ENCODE measurements at places on chromosomes 11 and 22.

GRCh38 chr22:17970201-17970708, 54.1 kb downstream of the MICAL3 start:
- DNase-seq: no peak

DNA sequence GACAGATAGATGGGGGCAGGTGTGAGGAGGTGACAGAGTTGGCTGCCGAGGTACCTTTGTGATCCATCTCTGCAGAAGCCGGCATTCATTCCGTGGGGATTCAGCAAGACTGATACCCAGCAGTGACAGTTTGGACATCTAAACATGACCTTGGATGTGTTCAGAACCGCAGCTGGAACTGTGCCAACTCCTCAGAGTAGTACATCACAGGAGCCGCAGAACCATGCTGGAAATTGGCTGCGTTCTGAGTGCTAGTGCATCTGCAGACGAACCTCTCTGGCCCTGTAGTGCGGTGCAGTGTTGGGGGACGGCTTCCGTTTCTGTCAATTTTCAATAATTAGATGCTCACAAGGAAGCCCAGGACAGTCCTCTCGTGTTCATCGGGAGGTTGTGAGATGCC, 772.1 kb downstream of the NTM start:
- no peak for DNase-seq

DNA sequence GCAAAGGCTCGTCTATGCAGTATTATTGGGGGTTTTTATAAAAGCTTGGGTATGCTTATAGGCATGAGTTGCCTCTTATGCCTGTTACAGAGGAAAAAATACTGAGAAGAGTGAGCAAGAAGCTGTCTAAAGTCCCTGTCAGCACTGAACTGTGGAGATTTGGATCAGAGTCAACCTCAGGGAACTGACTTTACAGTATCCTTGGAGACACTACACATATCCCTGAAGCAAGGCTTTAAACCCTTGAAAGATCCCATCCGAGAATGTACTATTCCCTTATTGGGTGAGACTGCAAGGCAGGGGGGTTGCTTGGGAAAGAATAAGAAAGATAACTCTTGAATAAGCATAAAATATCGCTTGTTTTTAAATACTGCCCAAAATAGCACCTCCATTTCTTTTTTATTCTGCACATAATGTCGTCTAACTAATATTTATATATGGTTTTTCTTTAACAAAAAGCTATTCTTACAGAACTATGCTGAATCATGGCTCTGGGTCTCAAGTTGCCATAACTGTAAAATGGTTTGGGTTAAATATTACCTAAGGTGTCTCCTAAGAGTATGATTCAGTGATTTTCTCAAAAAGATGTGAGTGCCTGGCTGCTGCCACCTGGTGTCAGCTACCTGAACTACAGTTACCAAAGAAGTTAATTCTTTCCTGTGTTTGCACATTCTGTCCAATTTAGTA, 1062.8 kb downstream of the DLG2 start:
- DNase-seq: no peak

DNA sequence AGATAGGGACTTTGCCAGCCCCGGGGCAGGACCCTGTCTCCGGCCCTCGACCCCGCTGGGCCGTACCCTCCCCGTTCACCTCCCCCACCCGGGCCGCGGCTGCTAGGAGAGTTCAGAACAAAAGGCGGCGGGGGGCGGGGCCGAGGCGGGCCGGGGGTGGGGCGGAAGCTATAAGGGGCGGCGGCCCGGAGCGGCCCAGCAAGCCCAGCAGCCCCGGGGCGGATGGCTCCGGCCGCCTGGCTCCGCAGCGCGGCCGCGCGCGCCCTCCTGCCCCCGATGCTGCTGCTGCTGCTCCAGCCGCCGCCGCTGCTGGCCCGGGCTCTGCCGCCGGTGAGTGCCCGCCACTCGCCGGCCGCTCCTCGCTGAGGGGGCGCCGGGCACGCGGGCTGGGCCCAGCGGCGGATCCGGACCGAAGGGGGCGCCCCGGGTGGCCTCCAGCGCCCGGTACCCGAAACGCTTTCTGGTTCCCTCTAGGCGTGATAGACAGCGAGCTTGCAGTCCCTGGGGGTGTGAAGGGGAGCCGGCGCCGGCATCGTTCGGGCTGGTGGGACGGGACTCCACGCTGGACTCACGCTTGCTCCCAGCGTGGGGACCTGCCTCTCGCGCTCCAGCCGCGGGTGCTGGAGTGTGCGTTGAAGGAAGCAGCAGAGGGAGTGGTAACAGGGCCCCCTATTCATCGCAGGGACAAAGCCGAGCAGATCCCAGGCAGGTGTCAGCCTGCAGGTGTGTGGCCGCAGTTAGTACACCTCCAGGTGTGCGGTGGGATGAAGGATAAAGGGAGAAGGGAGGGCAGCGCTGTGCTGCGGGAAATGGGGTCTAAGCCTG, at the start of gene MMP11:
Gene MMP11, plus strand, starts transcription at position 201 of the 825 bp plus-strand sequence. Its CDS starts 22 bp downstream, at position 223.
- DNase-seq: peak; percentile 68

GRCh38 chr11:118224511-118225188, at the start of gene JAML:
Gene JAML, minus strand, starts transcription at chr11:118225011. Its CDS starts 10,145 bp downstream, at chr11:118214866.
- peak; percentile 81 for DNase-seq

DNA sequence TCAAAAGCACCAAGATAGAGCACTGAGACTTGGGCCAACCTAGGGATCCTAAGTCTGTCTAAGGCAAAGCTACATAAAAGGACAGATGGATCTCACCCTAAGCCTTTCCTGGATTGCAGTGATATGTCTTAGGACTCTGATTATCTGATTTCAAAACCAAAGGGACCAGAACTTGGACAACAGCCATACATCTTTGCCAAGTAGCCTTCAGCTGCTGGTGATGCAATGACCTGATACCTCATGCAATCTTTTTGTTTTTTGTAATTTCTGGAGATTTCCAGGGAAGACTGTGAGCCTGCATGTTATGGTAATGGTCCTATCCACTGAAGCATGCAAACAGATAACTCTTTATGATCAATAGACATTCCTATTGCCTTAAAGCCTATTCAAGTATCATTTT, 230.4 kb upstream of the MTNR1B start:
- DNase-seq: no peak

- DNase-seq: peak; percentile 34
Measured at GRCh38 chr11:96337541-96338431, 5.2 kb downstream of the MAML2 start.

All from T-cell (primary cell).